AG04449 (cell line): ENCODE measurements at places on chromosomes 3 and 15.

DNA sequence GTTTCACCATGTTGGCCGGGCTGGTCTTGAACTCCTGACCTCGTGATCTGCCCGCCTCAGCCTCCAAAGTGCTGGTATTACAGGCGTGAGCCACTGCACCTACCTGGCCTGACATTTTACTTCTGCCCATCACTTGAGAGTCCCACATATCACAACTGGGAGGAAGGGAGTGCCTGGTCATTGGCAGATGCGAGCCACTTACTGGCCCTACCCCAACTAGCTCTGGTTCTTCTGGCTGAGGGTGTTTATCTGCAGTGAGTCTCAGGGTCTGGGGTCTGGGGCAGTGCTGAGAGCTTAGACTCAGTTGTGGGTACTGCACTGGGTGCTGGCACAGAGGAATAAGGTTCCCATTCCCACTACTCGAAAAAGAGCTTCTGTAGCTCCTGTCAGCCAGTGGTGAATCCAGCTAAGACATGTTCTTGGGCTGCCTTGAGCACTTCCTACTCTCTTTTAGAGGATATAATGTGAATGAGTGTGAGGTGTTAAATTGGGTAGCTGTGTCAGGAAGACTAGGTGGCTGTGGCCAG lies 30.2 kb downstream of the DAG1 start:
- no peak for DNase-seq

GRCh38 chr3:131141770-131142169 lies 115.1 kb downstream of the NEK11 start:
- no peak for DNase-seq

- no peak for DNase-seq
Observed at GRCh38 chr3:58874795-58875194, 175.0 kb downstream of the CFAP20DC start.

DNA sequence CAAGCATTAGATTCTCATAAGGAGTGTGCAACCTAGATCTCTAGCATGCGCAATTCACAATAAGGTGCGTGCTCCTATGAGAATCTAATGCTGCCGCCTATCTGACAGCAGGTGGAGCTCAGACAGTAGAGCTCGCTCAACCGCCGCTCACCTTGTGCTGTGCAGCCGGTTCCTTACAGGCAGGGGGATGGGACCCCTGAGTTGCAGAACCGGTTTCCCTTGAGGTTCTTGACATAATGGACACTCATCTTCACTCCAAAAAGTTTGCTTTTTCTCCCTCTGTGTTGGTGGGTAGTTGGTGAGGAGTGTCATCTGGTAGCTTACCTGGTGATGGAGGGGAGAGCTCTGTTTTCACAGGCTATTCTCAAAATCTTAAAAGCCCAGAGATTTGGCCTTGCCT lies 324.0 kb upstream of the TBL1XR1 start:
- DNase-seq = no peak

DNA sequence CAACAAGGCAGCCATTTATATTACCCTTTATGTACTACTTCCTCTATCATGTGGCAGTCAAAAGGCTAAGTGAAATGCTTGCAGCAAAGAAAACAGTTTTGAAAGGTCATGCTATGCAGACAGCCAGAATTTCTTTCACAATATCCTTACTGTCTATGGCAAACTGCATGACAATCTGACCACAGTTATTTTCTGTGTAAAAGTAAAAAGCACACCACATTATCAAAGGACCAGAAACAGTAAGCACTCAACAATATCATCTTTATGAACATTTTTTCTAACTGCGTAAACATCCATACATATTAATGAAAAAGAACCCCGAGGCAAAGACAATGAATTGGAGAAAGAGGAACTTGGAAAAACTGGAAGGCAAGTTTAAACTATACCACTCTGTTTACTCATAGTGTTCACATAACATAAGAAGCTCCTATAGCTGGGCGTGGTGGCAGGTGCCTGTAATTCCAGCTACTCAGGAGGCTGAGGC lies 47.9 kb downstream of the PIK3CB start:
- DNase-seq = peak; percentile 34

DNA sequence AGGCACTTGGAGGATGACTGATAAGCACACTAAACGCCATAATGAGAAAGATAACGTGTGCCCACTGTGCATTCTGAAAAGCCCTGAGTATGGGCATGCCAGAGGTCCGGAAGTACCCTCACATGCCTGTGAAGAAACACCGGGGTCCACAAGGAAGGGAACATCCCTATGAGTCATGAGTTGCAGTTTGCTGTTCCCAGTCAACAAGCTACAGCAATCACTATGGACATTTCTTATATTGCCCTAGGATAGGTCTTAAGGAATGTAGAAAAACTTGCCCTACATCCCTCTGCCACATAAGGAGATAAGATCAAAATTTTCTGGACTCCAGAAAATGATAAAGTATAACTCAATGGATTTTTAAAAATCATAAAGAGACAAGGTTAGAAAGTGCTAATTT lies 9.9 kb downstream of the MB21D2 start:
- DNase-seq = no peak

- no peak for DNase-seq
Observed at GRCh38 chr15:63063877-63064409, 21.4 kb downstream of the TPM1 start.

DNA sequence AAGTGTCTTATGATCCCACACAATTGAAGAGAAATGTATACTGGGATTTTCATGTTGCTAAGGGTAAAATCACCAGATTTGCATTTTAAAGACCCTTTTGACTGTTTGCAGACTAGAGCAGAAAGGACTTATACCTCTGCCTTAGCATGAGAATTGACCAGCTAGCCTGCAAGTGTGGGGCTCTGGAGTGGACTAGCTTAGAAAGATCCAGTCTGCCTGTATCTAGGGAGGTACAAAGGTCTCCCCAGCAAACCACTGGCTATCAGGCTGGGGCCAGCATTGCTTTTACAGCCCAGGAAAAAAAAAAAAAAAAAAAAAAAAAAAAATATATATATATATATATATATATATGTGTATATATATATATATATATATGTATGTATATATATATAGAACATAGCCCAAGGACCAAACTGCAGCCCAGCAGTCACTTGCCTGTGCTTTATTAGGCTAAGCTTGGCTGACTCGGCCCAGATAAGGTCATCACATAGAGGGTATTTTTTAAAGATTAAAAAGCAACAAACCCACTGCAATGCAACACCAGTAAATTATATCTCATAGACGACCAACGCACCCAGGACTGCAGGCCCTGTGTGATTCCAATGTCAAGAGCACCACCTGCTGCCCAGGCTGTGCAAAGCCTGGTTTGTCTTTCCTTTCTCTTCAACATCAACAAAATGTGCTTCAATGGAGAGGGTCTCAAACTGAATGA lies 63.7 kb downstream of the DCLK3 start:
- no peak for DNase-seq

- DNase-seq = no peak
Observed at GRCh38 chr3:133381346-133382109, 18.3 kb upstream of the BFSP2 start.
